Left renal pelvis (tissue), 4 donors: ENCODE measurements at places on chromosomes 3 and 15.

DNA sequence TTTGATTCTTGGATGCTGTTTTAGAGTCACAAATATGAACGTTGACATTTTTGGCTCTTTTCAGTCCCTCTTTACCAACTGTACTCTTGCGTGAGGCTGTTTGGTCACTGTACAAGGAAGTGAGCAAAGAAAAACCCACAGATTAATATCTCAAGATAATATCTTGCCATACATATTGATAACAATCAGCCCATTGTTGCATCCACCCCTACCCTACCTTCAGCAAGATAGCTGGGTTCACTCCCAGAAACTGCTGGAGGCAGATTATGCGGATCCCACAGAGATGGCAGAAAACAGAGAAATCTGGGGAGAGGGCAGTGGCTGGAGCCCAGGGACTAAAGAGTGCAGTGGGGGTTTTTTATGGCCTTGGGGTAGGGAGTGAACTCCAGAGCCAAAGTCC, 29.9 kb upstream of the MFSD1 start:
- no peak for DNase-seq

- no peak for DNase-seq
These were observed 17.8 kb downstream of the MAPKBP1 start for GRCh38 chr15:41792000-41792637.

- no peak for DNase-seq
These were observed 78.5 kb downstream of the PPARG start for GRCh38 chr3:12367346-12367745.

- no peak for DNase-seq
These were observed 20.0 kb downstream of the COPS2 start for GRCh38 chr15:49135342-49135857.

DNA sequence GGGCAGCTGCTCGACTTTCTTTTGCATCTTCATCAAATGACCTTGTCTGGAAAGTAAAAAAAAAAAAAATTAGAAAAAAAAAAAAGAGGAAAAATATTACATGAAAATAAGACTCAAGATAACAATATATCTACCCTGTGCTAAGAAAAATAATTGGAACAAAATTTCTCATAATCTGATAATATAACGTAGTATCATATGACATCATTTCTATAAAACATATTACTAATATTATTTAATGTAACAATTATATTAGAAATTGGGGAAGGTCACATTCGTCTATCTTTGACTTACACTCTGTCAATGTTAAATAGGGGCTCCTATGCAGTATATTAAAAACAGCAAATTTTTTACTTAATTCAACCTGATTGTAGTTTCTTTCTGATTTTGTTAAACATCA, 44.1 kb downstream of the INO80 start:
- DNase-seq = no peak
